ENCODE measurements at places on chromosomes 7 and 10.
A peak's percentile ranks its signal among the peaks of the same experiment; 100 is the strongest.

DNA sequence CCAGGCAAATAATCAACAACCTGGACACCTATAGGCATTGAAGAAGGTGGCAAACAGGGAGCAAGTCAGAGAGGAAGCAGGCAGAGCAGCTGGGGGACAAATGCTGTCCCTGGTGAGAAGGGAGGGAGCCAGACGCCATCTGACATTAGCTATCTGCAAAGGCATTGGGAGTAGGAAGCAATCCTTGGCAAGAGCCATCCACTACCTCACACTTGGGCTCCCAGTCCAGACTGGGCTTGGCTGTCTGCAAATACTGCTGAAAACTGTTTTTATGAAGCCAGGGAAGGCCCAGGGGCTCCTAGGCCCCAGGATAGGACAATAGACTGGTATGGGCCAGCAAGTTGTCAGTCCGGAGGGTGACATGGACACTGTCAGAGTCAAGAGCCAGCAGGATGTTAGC is 132.5 kb downstream of the SORBS1 start:
- no peak for DNase-seq

GRCh38 chr7:111486472-111487142 is 75.7 kb downstream of the IMMP2L start:
- DNase-seq = peak; percentile 15

DNA sequence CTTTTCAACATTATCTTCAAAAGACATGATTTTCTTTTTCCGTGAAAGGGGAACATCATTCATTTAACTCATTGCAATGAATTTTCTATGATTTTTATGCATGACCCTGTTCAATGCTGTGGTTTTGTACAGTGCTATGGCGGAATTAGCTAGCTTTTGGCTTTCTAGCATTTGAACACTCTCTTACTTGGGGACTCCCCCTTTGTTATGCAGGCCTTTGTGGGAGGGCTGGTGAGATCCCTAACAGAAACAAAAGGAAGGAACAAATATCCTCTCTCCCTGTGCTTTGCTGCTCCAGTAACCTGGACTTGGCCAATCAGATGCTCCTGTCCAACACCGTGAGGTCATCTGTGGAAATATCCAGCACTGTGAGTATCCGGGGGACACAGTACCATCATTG is 353.4 kb upstream of the FZD8 start:
- DNase-seq = no peak

DNA sequence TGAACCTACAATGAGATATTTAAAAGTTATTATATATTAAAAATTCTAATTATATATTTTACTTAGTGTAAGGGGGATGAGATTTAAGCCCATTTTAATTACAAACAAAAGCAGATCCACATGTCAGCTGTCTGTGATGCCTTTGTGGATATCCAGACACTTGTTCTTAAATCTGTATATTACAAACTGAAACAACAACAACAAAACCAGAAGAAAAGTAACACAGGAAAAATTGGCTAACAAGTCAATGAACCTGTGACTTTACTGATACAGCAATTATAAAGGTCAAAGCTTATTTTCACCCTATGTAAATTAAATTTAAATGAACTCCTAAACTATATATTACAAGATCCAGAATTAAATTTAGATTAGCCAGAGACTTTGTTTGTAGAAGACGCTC is 222.7 kb downstream of the CHCHD3 start:
- no peak for DNase-seq

DNA sequence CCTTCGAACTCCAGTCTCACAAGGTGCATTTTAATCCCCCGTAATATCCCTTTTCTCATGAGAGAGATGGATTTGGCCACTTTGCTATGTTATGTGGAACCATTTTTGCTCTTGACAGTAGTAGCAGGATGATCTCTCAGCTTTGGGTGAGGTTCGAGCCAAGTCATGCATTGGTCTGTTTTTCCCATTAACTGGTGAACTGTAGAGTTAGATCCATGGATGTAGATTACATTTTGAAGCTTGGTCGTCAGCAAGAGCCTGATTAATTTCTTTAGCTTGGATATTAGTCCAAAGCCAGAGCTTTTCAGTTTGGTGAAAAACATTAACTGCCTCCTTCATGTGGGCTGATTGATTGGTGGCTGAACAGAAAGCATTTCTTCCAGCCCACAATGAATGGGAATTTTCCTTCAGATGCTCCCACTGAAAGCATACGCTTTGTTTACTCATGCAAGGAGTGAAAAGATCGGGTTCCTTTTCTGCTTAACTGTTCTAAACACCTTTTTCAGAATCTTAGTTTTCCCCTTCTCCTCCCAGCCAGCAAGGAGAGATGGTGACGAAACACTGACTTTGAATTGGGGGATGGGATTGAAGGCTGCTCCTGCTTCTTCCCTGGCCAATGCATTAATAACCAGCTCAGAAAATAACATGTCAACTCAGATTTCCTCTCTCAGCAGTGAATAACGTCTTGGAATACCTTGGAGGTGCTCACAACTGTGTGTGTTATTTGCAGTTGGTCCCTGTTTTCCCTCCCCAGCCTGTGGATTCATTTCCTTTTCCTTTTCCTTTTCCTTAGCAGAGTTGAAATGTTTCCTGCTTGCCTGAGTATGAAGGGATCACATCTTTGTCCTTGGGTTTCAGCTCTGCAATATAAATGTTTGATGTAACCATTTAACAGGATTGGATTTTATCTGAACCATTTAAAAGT is 351.8 kb upstream of the FZD8 start:
- DNase-seq = no peak

DNA sequence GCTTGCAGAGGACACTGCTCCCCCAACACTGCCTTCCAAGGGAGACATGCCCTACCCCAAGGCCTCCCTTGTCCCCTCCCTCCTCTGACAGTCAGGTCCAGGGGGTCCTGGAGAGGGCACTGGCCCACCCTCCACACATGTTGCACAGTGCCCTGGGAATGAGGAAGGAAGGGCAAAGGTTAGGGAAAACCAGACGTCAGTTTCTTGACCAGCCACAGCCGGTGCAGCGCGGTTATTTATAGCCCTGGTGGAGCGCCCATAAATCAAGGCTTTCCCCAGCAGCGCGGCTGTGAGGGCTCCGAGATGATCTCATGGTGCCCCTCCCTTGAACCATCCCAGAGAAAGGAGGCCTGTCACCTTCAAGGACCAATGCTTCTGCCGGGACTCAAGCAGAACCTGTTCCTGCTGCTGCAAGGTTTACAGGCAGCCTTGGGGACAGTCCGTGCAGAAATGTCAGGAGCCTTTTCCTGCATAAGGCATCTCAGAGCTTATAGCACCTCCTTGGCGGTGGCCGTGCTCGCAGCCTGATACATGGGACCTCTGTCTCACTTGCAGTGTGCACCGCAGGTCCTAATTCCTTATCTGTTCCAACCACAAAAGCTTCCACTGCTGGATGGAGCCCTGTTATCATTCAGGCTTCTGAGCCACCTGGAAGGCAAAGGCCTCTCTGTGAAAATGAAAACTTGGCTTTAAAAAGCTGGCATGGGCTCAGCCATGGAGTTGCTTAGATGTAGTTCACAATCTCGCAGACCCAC is 127.3 kb downstream of the LHPP start:
- DNase-seq = no peak

- no peak for DNase-seq
These were observed 148.4 kb upstream of the AHR start for GRCh38 chr7:17150018-17150417.

DNA sequence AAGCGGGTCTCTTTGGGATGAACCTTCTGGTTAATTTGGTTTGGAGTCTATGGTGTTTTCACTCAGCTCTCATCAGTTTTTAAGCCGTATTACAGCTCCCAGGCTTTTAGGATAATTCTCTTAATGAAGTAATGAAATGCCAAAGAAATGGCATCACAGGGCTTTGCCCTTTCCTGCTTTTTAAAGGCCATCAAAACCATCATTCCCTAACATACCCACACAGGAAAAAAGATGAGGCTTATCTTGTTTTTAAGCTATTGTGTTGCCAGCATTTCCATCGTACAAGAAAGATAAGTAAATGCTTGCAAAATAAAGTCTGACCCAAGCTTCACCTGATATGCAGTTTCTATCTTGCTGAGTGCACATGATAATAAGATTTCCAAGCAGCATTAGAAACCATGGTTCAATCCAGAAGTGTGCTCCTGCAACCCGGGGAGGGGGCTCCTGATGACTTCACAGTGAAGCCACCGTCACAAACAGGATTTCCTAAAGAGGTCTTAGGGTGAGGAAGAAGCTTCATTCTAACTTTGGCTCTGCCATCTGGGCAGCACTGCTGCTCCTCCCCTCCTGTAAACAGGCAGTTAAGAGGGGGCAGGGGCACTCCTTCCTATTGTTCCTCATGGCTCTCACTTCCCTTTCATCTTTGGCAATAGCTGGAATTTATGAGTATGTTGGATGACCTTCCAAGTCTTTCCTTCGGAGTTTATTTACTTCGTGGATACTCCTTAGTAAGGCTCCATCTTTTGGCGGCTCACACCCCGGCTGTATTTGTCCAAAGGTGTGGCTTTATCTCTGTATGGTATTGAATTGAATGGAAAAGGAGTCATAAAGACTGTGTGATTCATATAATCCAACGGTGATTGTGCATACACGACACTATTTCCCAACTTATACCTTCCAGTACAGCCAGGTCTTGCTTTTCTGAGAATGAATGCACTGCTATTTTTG is 55.2 kb upstream of the FAM133B start:
- DNase-seq = no peak

GRCh38 chr7:128029405-128029995 is 1.7 kb downstream of the LRRC4 start:
- DNase-seq = no peak

DNA sequence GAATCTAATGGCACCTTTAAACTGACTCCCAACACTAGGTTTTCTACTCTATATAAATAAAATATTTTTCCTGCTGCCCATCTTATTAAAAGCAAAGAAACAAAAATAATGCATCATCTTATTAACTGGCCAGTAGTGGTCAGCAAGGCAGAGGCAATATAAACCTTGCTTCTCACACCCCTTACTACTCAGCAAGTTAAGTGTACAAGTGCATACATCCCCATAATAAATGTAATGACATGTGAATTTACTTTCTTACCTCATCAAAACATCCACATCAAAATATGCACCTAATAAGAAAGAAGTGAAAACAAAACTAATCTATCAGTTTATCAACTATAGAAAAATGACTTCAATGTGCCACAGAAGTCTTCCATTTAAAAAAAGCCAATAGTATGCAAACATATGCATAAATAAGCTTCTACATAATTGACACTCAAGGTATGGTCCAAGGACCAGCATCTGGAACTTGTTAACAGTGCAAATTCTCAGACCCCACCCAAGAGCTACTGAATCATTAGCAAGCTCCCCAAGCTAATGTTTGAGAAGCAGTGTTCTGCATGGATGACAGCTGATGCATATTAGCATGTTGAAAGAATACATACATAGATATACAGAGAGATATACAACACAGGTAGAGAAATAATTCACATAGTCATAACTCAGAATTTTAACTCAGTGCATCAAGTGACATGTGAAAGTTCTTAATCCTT is 182.7 kb downstream of the C7orf25 start:
- DNase-seq = no peak

DNA sequence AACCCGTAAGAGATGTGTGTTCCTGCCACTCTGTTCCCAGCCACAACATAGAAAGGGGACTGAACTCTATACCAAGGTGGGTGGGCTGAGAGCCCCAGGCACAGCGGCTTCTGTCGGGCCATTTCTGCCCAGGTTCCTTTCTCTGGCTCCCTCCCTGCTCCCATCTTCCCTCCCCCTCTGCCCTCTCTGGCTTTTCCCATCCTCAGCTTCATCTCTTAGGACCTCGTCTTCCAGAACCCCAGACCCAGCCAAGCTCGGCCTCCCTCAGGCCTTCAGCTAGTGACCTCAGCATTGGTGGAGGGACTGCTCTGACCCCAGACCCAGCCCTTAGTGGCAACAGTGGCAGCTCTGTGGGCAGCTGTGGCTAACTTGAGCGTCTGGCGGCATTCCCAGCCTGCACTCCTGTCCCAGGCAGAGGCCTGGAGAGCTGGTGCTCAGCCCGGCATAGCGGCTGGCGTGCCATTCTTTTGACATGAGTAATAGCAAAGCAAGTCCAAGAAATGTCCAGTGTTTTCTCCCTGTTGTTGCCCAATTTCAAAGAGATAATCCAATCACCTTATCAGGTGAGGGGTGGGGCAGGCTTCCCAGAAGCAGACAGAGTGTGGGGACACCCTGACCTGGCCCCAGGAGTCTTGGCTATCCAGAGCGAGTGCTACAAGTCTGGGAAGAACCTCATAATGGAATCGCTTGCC is 15.9 kb downstream of the PTPRE start:
- DNase-seq = no peak

DNA sequence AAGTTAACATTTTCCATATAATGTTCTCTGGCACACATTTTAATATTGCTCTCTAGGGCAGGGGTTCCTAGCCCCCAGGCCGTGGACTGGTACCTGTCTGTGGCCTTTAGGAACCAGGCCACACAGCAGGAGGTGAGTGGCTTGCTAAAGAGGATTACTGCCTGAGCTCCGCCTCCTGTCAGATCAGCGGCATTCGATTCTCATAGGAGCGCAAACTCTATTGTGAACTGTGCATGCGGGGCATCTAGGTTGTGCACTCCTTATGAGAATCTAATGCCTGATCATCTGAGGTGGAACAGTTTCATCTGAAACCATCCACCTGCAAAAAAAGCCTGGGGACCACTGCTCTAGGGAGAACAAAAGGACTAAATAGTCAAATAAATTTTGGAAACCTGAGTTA is 65.7 kb downstream of the EXOC6 start:
- no peak for DNase-seq

- DNase-seq = no peak
These were observed 109.9 kb downstream of the ITGB8 start for GRCh38 chr7:20440472-20441105.

- no peak for DNase-seq
These were observed 18.3 kb downstream of the CYP26A1 start for GRCh38 chr10:93091960-93092359.

GRCh38 chr10:102628451-102628911 is 15.8 kb upstream of the TRIM8 start:
- no peak for DNase-seq

DNA sequence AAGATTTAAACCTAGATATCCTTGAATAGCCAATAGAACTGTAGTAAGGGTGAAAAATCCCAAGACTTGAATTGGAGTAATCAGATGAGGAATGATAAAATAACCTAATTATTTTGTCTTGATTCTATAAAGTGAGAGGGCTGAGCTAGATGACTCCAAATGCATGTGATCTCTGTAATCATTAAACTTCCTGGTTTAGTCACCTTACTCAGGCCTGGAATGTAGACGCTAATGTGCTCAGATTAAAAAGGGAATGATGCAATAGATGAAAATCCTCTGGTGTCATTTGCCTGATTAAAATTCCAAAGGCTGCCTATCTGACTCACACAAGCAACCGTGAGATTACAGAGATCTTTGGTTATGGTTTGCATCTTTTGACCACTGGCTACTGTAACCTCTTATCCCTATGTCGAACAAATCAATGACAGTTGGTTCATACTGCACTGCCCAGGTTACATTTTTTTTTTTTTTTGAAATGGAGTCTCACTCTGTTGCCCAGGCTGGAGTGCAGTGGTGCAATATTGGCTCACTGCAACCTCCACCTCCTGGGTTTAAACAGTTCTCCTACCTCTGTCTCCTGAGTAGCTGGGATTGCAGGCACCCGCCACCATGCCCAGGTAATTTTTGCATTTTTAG is 2.9 kb upstream of the HKDC1 start:
- no peak for DNase-seq
